ENCODE measurements at places on chromosomes 11 and 22.
A peak's percentile ranks its signal among the peaks of the same experiment; 100 is the strongest.

DNA sequence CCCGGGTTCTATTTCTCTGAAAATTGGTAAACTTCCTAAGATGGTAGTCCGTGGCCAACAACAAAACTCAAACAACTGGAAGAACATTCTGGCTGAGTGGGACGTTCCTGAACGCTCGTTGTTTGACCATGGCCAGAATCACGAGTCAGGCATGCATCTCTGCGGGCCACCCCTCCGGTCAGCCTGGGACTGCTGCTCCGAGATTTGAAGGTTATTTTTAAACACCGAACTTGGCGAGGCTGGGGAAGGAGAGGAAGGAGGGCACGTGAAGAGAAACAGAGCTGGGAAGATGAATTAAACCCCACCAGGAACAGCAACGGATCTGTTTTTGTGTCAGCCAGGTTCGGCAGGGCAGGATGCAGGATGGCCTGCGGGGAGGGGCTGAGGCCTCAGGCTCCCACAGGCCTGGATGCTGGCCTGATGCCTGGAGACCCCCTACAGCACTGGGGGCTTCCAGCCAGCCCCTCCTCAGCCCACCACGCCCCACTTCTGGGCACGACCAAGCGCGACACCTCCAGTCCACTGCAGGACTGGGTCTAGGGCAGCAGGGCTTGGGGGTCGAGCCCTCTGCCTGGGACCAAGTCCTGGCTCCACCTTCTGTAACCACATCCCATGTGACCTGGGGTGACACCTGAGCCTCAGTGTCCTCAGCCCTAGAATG lies 5.1 kb downstream of the SHISAL1 start:
- no peak for DNase-seq

GRCh38 chr11:46508360-46508759 lies 85.5 kb downstream of the AMBRA1 start:
- DNase-seq: no peak

DNA sequence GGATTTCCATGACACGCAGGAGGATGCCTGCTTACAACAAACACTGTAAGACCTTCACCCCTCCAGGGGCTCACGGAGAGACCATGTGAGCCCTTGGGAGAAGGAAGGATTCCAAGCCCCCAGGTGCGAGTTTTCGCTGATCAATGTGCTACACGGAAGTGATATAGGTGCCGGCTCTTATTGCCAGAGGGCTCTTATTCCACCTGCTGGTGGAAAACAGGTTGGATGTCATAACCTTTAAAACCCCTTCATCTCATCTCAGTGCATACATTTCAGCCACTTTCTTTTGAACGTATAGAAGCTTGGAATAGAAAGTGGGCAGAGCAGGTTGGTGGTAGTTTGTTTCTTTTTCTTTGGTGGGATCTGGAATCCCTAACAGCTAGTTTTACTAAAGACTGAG lies 25.8 kb downstream of the LAYN start:
- no peak for DNase-seq

- DNase-seq: peak; percentile 45
Observed at GRCh38 chr11:102457865-102458264, 5.3 kb upstream of the TMEM123 start.

DNA sequence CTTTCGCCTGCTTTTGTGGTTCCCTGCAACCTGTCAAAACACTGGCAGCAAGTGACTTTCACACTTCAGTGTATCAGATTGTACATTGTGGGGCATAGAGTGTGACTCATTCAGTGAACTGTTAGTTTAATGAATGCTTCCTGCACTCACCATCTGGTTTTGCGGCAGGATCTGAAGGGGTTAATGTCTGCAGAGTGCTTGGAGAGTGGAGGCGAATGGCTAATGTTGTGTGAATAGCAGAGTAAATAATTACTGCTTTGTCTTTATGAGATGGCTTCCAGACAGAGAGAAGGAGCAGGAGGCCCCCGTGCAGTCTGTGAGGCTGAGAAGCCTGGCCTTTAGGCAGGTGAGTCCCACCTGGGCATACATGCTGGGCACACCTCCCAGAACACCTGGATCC lies 454.3 kb upstream of the KIRREL3 start:
- DNase-seq: no peak

DNA sequence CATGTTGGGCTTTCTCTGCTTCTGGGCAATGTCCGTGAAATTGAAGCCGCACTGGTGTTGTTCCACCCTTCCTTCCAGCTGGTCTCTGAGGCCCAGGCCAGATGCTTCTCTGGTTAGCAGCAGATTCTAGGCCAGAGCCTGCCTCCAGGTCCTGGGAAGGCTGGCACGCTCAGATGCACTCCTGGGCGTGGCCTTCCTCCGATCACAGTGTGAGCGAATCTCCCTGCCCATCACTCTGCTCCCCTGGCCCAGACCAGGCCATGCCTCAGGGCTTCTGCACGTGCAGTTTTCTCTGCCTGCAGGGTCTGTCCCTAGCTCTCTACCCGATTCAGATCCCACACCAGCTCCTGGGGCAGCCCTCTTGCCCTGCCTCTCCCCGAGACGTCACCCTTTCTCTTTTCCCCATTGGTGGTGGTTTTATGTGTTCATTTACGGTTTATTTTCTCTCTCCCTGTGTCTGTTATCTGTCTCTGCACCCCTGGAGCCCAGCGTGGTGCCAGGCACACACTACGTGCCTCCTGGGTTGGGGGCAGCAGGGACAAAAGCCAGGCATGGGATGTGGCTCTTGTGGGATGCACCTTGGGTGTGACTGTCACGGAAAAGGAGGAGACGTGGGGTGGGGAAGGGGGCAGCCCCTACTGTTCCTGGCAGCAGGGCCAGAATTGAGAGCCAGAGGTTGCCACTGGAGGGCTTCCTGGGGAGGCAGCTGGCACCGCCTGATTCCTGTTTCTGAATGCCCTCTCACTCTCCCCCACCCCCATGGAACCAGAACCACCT lies 66.0 kb downstream of the KCNQ1 start:
- no peak for DNase-seq

GRCh38 chr11:117669062-117669461 lies 128.0 kb downstream of the DSCAML1 start:
- peak; percentile 75 for DNase-seq

GRCh38 chr11:62553080-62553838 lies 6.7 kb upstream of the AHNAK start:
- no peak for DNase-seq

DNA sequence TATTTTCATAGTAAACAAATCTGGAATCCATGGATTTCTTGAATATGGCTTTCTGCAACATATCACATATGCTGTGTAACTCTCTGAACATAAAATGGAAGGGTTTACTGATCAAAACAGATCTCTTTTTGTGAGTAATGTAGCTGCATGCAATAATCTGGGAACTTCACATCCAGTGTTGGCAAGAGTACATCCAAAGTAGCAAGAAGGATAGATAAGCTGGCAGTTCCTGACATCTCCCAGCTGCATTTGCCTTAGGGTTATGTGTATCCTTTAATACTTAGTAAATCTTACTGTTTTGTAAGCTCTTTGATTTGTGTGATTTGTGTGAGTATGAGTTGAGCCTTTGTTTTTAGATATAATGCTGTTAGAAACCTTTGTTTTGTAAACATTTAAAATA lies 280.4 kb upstream of the CNTN5 start:
- DNase-seq: no peak

DNA sequence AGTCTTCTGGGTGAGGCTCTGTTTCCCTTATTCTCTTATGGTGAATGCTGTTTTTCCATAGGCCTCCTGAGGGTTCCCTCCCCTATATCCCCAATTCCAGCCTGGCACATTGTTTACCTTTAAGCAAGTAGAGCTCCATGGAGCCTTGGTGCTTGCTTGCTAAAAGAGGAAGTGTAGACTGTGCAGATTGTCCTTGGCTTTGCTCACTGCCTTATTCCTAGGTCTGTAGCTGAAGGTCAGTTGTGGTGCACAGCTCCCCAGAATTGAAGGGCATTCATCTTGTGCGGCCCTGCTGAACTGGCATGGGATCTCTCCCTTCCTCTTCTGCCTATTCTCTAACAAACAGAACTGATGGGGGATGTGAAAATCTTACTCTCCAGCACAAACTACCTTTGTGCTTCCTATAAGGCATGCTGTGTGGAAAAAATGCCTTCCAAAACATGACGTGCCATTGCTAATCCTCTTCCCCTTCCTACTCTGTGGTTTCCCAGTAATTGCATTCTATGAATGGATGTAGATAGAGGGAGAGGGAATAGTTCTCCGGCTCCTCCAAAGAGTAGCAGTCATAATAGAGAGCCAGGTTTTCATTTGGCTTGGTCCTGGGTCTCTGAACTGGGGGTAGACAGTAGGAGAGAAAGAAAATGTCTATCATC lies 34.2 kb upstream of the PLET1 start:
- no peak for DNase-seq

DNA sequence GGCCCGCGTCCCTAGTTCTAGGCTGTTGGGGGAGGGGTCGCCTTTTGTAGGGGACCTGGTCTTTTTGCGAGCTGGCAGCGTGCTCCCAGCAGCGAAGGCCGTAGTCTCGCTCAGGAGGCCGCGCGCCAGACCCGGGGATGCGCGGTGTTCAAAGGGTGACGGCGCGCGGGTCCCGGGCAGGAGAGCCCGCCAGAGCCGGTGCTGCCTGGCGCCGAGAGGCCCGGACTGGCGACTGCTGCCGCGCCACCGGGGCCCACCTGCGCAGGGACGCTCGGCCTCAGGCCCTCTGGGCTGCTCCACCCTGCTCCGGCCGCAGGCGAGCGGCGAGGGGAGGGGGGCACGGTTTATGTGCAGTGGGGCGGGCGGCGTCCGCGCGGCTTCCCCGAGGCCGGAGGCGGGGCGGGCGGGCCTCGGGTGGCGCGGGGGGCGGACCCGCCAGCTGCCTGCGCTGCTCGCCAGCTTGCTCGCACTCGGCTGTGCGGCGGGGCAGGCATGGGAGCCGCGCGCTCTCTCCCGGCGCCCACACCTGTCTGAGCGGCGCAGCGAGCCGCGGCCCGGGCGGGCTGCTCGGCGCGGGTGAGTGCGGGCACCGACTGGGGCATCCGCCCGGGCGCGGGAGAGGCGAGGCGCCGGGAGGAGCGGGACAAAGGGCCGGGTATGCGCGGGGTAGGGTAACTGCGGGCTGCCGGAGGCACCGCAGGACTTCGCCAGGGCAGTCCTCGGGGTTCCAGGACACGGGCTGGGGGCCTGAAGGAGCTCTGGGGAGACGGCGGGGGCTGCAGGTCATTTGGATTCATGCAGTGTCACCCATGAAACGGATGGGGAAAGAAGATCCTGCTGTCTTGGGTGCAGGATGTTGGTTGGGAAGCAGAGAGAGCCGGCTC lies at the start of gene PRSS23:
Gene PRSS23 (plus strand): TSS at position 467 of the 884 bp plus-strand sequence. CDS start 7,102 bp downstream, outside the sequence.
- DNase-seq: peak; percentile 49

GRCh38 chr11:81966340-81966739 lies 767.3 kb downstream of the FAM181B start:
- DNase-seq: no peak

All from NCI-H1092 (cell line).